ENCODE measurements at places on chromosomes 1 and 21.

GRCh38 chr1:202597090-202597761, 113.0 kb downstream of the SYT2 start:
- DNase-seq, result no peak

GRCh38 chr1:48093696-48094528, 96.7 kb upstream of the TRABD2B start:
- DNase-seq, result peak; percentile 51

DNA sequence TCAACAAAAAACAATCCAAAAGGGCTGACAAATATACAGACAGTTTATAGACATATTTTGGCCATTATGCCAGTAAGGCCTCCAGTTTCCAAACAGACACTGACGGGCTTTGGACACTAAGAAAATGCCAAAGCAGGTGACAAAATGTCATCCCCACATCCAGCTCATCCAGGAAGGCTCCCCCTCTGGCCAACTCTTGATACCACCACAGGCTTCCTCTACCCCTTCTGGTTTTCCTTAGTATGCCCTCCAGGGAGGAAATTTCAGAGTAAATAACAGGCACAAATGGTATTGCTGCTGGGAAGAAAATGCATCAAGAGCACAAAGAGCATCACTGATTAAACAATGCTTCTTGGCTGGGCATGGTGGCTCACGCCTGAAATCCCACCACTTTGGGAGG, 225.3 kb downstream of the VAV3 start:
- DNase-seq, result no peak

DNA sequence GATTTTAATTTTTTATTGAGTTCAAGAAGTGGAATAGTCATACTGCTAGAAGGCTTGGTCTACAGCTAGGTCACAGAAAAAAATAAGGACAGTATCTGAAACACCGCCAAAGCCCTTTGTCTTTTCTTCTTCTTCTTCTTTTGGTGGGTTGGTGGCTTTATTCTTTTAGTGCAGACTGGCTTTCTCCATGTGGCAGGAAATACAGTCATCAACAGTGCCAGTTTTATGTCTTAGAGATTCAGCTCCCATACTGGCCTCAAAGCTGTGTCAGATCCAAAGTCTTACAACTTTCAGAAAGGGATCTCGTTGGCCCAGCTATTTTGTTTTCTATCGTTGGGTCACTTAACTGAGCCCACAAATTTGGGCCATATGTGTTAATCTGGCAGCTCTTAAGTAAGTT, 58.2 kb downstream of the FNBP1L start:
- peak; percentile 48 for DNase-seq

DNA sequence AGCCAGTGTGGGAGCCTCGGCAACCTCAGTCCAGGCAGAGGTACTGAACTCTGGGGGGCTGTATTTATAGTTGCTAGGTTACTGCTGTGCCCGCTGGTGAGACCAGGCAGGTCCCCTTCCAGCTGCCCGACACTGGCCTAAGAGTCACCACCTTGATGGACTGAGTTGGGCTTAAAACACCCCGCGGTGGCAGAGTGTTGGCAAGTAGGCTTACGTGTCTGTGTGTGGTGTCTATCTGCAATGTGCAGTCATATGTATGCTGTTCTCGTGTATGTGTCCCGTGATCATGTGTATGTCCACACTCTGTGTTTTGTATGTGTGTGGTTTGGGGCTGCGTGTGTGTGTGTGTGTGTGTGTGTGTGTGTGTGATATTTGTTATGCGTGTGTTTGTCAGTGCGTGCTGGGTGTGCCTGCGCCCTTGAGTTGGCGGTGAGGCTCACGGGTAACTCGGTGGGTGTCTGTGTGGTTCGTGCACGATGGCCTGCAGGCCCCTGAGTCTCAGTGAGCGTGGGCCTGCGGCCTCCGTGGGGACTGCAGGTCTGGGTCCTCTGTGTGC, 65.5 kb downstream of the MEF2D start:
- no peak for DNase-seq

- no peak for DNase-seq
Measured at GRCh38 chr21:45630066-45630694, 13.3 kb upstream of the PCBP3 start.

GRCh38 chr1:68950036-68950435, 453.2 kb upstream of the DEPDC1 start:
- no peak for DNase-seq

DNA sequence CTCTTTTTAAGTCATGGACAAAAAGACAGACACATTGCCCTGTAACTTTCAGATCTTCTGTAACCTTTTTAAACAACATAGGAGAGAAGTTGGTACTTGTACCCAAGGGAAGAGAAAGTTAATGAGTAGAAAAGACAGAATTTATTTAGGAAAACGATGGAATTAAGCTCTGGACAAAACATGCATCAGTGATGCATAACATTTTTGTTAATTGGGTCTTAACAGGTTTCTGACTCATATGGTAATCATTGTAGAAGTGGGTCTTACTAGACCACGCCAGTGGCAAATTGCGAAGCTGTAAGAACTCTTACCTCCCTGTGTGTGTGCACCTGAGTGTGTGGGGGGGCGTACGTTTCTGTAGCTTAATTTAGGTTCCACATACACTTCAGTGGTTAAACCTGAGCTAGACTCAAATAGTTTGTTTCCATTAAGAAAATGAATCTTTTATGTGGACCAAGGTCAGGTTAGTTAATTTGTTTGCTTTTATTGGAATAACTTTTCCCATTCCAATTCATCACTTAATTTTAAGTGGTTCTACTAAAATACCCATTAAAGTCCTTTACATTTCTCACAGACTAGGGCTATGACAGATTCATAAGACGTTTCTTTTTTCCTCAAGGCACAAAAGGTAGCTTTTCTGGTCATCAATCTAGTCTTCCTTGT, 48.1 kb downstream of the NFIA start:
- no peak for DNase-seq
